ENCODE measurements at places on chromosomes 7 and 10.
A peak's percentile ranks its signal among the peaks of the same experiment; 100 is the strongest.

GRCh38 chr7:12674861-12675260 lies 12.6 kb upstream of the ARL4A start:
- H3K36me3 ChIP-seq, result no peaks in the 10 kb centered on the region
- H3K4me1 ChIP-seq, result peaks cover 7% of the 10 kb centered on the region
- peak; percentile 81 for DNase-seq

DNA sequence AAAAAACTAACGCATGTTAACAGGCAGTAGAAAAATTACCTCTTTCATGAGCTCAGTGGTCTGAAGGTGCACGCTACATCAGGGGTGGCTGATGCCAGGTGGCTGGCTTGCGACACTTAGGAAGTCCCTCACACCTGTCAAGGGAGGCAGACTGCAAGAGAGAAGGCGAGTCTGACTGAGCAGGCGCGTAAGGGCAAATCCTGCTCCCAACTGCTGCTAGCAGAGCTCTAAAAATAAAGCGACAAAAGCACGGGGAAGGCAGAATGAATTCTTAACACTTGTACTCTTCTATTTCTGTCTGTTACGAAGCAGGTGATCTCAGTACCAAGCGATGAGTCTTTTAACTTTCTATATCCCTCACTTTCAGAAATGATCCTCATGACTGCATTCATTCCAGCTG lies 33.1 kb downstream of the CACNA2D1 start:
- H3K4me1 ChIP-seq, result no peaks in the 10 kb centered on the region
- no peak overlapping the region for H3K4me3 ChIP-seq
- no peaks in the 10 kb centered on the region for H3K36me3 ChIP-seq

DNA sequence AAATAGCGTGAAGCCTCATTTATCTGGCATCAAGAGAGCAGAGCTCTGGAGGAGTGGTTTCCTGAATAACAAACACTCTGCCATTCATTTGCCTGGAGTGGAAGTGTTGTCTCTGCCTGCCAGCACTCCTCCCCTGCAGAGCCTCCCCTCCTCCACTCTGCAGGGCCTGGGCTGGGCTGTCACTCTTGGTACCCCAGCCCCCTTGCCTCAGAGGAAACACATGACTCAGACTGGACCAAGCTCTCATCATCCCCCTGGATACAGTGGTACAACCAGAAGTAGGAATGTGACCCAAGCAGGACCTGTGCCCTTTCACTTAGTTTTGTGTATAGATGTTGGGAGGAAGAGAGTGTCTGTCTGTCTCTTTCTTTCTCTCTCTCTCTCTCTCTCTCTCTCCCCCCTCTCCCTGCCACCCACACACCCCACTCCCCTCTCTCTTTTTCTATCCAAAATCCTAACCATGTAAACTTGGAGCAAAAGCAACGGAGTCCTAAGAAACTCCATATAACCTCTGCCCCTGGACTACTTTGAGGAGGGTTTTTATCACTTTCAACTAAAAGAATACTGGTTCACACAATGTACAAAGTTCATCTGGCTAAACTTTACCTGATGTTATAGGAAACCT lies 43.9 kb downstream of the DOCK4 start:
- peaks cover 3% of the 10 kb centered on the region for H3K27me3 ChIP-seq
- no peaks in the 10 kb centered on the region for H3K36me3 ChIP-seq
- no peak for DNase-seq
- H3K4me3 ChIP-seq, result no peak overlapping the region
- H3K27ac ChIP-seq, result no peak overlapping the region

DNA sequence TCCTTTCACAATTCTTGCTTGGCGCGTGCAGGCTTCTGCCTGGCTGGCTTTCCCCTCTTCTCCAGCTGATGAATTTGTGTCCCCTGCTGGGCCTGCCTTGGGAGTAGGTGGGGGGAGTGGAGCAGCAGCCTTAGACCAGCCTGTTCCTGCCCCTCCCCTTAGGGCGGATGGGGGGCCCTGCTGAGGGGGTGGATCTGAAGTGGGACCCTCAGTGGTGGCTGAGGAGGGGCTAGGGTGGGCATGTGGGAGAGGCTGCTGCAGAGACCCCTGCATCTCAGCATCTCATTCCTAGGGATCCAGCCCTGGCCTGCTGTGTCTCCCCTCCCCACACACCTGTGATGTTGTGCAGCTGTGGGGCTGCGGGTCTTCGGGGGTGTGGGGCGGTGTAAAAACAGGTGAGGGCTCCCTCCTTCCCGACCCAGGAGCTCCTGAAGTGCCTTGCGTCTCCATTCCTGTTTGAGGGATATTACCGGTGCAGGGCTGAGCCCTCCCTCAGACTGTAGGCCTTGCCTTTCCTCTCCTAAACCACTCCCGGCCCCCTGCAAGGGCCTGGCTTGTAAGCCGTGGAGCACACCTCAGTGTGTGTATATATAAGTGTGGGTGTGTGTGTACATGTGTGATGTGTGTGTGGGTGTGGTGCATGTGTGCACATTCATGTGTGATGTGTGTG lies 24.7 kb downstream of the ADCYAP1R1 start:
- H3K36me3 ChIP-seq, result no peaks in the 10 kb centered on the region
- H3K27ac ChIP-seq, result no peak overlapping the region
- H3K4me1 ChIP-seq, result no peaks in the 10 kb centered on the region
- no peak for DNase-seq
- no peaks in the 10 kb centered on the region for H3K27me3 ChIP-seq

GRCh38 chr10:129642427-129642826 lies 175.4 kb downstream of the MGMT start:
- H3K4me1 ChIP-seq, result no peaks in the 10 kb centered on the region
- no peaks in the 10 kb centered on the region for H3K27me3 ChIP-seq

Measured in CD4-positive, alpha-beta T cell (primary cell).